ENCODE measurements at places on chromosomes 1 and 21.

GRCh38 chr1:228393268-228393701, 13.3 kb downstream of the TRIM11 start:
- peak; percentile 55 for DNase-seq

- DNase-seq = no peak
Measured at GRCh38 chr1:199867601-199868000, 159.9 kb upstream of the NR5A2 start.

DNA sequence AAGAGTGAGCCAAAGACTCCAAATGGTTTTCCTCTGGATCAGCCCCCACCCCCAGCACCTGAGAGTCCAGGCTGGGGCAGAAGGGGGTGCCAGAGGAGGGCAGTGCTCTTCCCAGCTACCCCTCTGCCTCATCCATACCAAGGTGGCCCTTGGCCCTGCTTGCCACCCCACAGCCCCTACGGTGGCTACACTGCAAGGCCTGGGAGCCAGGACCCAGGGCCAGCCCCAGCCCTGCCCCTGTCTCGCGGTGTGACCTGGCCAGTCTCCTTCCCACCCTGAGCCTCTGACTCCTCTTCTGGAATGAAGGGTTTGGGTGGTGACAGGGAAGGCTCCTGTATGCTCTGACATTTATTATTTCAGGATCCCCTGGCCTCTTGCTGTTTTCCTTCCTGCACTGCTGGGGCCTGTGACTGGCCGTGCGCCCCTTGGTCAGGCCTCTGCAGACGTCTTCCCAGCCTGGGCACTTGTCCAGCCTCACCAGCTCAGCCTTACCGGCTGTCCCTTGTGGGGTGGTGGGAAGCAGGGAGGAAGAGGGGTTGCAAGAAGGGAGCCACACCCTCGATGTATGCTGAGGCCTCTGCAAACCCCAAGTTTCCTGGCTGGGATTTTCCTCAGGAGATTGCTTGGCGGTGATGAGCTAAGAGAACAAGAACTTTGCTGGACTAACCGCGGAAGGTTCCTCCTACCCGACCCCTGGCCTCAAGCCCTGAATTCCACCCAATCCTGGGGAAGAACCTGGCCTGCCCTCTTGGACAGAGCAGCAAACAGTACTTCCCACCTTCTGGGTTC, 13.5 kb downstream of the ASAP3 start:
- DNase-seq = no peak

DNA sequence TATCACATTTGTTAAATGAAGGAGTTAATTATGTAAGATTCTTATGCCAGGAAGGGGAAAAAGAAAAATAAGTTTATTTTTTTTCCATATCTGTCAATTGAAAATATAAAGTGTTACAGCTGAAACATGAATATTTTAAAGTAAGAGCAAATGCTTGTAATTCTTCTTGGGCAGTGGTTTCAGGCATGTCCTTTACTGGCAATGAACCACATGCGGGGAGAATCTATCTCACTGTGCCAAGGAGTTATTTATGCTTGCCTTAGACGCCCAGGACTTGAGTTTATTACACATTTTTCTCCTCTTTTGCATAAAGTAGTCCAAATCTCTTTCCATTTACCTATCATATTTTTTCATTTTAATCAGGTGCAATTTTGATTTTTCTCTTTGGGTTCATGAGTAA, 207.8 kb upstream of the NRIP1 start:
- no peak for DNase-seq

- DNase-seq = no peak
Measured at GRCh38 chr1:248824701-248825100, 1.0 kb downstream of the SH3BP5L start.

- DNase-seq = no peak
Measured at GRCh38 chr1:171666114-171666769, 13.8 kb upstream of the MYOC start.

- peak; percentile 68 for DNase-seq
Measured at GRCh38 chr1:198711837-198712236, 73.0 kb downstream of the PTPRC start.

DNA sequence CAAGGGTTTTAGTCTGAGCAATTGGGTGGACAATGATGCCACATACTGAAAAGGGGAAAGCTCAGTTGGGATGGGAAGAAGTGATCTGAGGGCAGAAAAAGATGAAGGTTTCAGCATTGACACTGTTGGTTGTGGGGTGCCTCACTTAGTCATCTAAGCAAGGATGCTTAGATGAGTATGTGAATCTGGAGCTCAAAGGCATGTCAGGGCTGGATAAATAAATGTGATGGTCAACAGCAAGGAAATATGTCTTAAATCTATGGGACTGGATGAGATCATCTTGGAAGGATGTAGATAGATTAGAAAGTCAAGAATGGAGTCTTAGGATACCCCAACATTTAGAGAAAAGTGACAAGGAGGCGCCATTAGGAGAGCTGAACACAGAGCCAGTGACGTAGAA, 114.6 kb downstream of the ZBTB18 start:
- DNase-seq = peak; percentile 61

- DNase-seq = no peak
Measured at GRCh38 chr1:20334103-20334502, 43.4 kb downstream of the VWA5B1 start.

DNA sequence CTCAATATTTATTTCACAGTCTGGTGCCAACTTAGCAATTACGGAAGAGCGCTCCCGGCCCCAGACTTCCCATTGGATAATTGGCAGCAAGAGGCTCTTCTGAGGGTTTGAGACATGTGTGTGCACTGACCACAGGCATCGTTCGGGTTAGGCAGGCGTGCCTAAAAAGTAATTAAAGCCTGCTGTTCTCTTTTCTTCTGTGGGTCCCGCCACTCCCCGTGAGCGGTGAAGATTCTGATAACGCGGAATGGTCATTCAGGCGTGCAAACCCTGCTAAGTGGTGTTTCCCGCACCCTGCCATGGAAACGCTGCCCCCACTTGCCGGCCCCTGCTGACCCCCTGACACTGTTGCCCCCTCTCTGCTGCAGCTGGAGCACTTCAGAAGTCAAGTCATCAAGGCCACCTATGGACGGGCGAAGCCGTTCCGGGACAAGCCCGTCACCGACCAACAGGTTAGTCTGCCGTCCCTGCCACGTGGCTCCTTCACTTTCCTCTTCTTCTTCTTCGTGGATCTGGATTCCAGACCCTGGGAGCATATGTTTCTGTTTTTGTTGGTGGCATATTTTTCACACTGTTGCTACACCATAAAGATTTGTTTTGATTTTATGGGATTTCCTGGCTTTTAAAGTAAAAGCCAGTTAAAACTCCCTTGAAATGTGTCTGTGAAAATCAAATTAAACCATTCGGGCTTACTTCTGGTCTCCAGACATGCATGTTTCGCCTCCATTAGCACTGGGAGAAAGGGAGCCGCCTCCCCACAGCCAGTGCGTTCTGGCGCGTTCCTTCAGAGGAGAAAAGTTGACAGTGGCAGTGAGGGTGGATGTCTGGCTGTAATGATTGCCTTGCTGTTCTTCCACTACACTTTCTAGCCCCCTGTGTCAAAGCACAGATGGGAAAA, 79.9 kb downstream of the FHAD1 start:
- DNase-seq = no peak

- peak; percentile 47 for DNase-seq
Measured at GRCh38 chr1:210448297-210448892, 119.7 kb downstream of the HHAT start.

GRCh38 chr1:177755851-177756560, 213.9 kb downstream of the SEC16B start:
- DNase-seq = no peak

- no peak for DNase-seq
Measured at GRCh38 chr1:35866991-35867390, 16.0 kb upstream of the AGO1 start.

- no peak for DNase-seq
Measured at GRCh38 chr1:219797683-219798082, 130.7 kb downstream of the SLC30A10 start.

DNA sequence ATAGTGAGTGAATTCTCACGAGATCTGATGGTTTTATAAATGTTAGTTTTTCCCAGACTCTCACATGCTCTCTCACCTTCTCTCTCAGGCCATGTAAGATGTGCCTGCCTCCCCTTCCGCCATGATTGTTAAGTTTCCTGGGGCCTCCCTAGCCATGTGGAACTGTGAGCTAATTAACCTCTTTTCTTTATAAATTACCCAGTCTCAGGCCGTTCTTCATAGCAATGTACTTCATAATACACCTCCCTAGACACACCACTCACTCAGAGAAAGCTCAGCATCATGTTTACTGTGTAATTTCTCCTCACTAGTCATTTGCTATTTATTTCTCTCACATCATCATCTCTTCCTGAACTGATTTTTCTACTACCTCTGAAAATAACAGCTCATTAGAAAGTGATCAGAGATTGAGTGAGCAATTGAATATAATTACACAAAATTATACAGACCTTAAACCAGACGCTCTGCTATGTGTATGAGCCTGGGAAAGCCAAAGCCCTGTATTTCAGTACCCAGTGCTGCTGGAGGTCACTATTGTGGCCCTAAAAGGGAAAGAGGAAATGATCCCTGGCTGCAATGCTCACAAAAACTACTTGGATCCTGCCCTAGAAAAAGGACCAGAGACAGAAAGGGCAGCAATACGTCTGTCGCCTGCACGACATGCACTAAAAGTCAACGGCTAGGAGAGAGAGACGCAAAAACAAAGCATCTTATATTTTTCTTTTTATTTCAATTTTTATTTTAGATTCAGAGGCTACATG, 284.5 kb downstream of the DSCAM start:
- DNase-seq = no peak

- peak; percentile 66 for DNase-seq
Measured at GRCh38 chr21:39660191-39660980, 47.6 kb downstream of the B3GALT5 start.

DNA sequence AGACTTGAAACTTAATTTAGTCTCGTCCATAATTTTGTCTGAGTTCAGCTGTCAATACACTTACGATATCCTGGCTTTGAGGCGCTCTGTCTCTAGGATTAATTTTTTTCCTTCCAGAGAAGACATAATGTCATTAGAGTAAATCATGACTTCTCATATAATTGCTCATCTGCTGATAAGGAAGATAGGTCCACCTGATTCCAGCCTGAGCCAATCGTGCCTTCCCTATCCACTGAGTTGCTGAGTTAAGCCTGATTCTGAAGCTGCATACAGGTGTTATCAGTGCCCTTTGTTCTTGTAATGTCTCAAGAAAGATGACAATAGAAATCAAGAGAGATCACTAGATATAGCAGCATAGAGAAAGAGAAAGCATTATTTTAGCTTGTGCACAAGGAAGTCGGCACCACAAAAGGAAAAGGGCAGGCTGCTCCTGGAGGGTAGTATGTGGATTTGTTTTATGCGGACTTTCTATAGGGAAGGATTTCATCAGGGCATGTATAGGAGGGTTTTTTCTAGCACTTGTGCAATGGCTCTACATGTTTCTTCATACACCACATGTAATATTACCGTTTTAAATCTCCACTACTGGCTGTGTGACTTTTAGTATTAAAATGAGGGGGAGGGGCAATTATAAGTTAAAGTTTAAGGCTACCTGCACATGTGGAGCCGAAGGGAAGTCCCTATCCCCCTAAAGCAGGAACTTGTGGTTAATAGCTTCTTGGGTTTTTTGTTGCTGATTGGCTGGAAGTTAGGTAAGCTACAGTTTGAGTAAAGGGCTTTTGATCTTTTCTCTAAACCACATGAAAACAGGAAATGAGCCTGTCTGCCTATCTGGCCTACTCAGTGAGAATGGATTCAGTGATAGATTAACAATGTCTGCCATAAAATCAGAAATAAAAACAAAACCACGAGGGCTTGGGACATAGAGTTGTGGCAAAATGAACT, 133.4 kb downstream of the PLPPR5 start:
- no peak for DNase-seq

GRCh38 chr1:226052061-226052460, 10.5 kb upstream of the H3-3A start:
- DNase-seq = no peak

DNA sequence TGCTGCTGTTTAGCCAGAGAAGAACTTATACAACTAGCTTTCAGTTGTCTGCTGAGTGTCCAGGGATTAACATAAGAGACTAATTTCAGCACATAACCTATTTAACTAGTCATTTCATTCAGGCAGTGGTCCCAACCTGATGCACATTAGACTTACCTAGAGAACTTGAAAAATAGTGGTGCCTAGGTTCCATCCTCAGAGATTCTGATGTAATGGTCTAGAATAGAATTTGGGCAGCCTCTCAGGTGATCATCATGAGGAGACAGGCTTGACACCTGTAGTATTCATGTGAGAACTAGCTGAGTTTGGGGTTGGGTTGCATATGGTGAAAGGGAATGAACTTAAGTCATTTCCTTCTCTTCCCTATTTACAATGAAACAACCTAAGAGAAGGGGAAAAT, 24.8 kb downstream of the CNST start:
- no peak for DNase-seq

DNA sequence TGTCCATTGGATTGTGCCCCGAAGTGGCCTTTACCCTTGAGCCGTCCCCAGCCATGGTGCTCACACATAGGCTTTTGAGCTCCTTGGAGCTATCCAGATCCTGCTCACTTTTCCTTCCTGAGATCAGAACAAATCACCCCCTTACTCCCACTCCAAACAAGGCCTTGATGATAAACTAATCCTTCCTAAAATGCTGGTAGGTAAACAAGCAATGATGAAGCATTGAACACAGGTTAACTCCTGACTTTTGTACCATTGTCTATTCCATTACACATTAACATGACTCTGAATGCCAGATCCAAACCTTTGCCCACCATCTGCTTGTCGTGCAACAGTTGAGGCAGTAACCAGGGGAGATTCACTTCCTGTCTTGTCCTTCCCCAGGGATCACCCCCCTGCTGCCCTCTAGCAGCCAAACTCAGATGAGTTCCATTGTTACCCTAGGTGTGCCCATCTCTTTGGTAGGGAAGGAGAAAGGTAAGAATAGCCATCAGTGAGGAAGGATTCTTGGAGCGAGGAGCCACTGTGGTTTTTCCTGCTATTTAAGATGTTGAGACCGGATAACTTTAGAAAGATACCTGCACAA, 79.5 kb upstream of the DNAJC6 start:
- no peak for DNase-seq

GRCh38 chr1:3261007-3261968, 192.3 kb downstream of the PRDM16 start:
- DNase-seq = no peak

- DNase-seq = no peak
Measured at GRCh38 chr1:101098327-101098726, 72.7 kb upstream of the DPH5 start.

DNA sequence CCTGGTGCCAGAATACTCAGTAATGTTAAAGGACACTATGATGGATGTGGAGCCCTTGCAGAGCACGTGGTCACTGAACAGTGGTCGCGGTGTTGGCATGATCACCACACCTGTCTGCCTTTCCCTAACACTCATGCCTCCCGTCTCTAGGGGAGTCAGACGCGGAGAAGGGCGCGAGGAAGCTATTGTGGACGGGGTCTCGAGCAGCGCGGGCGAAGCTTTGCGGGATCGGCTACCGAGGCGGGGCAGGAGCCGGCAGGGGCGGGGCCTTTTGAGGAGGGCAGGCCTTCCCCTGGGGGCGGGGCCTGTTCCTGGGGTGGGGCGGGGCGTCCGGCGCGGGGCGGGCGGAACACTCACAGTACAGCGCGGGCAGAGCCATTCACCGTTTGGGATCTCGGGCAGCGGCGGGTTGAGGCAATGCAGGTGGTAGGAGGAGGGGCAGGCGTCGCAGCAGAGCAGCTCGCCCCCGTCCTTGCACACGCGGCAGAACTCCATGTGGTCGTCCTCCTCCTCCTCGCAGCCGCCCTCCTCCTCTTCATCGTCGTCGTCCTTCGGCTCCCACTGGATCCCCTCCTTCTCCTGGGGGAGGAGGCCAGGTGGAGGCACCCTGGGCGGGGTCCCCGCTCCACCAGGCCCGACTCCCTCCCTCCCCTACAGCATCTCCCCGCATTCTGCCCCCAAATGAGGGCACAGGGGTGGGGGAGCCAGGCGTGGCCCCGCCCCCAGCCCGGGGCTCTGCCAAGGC, 31.5 kb downstream of the CHD5 start:
- DNase-seq = peak; percentile 49

- no peak for DNase-seq
Measured at GRCh38 chr1:177137814-177138213, 26.7 kb downstream of the ASTN1 start.

All from bronchial epithelial cell (primary cell).